Mesenteric fat pad (tissue), 1 donor: ENCODE measurements at places on chromosomes 4 and X.
A peak's percentile ranks its signal among the peaks of the same experiment; 100 is the strongest.

DNA sequence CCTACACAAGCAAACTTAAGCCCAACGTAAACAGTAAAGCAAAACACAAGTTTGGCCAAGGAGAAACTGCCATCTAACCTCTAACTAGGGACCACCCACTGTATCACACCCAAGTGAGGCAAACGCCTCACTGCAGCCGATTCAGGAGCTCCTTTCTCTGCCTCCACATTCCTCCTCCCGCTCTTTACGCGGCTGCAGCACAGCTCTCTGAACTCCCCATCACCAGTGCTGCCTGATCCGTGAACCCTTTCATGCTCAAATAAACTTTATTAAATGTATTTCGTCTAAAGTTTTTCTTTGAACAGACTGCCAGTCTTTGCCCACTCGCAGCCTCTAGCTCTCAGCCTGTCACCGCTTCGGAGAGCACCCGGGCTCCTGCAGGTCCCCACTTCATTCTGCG is 6.5 kb downstream of the PNMA6E start:
- no peak for DNase-seq

DNA sequence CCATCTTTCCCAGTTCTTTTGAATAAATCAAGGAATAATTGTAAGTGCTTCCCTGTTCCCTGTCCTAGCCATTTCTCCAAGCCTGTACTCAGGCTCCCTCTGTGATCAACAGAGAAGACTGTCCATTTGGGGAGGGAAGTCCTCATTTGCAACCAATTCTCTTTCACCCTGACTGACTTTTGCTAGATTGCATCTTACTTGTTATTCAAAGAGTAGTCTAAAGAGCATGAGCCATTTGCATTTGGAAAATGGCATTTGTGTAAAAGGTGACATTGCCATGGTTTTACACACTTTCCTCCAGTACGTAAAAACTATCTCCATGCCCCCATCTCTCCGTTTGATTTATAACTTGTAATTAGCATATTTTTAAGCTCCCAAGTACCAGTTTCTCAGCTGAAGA is 110.6 kb downstream of the MBNL3 start:
- no peak for DNase-seq

DNA sequence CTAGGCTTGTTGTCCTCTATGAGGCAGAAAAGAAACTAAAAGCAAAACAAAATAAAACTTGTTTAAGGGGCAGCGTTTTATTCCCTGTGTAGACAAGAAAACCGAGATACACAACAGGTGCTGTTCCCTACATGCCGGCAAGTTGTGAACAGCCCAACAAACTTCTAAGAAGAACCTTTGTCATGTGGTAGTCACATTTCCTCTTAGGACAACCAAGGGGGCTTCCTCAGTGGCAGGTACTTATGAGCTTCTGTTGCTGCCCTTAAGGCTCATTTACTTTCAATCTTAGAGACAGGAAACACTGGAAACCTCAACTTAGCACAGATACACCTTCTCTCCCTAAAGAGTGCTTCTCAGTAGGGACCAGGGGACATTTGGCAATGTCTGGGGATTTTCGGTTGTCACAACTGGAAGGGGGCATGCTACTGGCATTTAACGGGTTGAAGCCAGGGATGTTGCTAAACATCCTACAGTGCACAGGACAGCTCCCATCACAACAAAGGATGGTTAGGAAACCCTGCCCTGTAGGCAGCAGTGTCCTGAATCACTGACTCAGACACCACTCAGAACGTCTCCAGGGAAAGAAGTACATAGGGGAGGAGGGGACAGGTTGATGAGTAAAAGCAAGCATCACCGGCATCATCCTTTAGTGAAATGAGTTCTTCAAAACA is 111.0 kb downstream of the ASB9 start:
- DNase-seq = no peak

DNA sequence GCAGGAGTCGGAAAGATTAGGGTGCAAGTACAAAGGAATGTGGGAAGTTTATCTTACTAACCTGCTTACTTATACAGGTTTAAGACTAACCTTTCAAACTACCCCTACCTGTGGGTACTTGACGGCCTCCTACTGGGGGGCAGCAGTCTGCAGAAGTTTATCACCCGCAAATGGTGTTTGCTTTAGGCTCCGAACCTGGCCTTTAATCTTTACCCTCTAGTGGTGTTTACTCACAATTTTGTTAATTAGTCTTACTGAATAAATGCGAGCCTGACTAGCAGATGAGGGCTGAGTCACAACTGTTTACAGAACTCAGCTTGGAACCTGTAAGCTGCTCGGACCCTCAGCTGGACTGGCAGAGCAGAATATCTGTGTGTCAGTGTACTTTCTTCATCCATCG is 204.2 kb upstream of the GPRIN3 start:
- no peak for DNase-seq

GRCh38 chr4:136748773-136749172 is 783.5 kb downstream of the PCDH18 start:
- DNase-seq = no peak

GRCh38 chr4:106694232-106694631 is 325.7 kb upstream of the GIMD1 start:
- no peak for DNase-seq

GRCh38 chrX:69025802-69026301 is 139.4 kb downstream of the PJA1 start:
- no peak for DNase-seq

DNA sequence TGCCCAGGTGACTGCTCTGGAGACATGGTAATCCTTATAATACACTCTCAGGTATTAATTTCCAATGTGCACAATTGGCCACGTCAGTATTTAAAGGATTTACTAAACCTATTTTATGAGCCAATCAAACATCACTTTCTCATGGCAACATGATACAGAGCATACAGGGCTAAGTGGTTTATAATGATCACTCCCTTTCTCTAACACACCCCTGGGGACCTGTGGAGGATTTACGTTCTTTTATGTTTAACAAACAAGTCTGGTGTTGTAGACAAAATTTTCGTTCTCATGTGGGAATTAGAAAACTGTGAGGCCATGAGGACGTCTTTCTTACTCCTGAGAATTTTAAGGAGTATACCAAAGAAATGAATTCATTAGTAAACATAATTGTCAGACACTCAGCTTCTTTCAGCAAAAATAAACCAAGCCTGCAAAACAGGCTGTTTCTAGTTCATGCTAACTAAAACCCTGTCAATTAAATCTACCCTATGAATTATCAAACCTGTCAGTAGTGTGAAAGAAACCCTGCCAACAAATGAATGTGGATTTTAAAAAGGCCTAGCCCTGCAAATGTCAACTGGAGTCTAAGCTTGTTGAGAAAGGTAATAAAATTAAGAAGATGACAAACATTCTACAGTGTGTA is 155.8 kb downstream of the PDGFC start:
- DNase-seq = no peak

GRCh38 chrX:119989905-119990555 is 46.5 kb upstream of the NKAP start:
- DNase-seq = no peak

DNA sequence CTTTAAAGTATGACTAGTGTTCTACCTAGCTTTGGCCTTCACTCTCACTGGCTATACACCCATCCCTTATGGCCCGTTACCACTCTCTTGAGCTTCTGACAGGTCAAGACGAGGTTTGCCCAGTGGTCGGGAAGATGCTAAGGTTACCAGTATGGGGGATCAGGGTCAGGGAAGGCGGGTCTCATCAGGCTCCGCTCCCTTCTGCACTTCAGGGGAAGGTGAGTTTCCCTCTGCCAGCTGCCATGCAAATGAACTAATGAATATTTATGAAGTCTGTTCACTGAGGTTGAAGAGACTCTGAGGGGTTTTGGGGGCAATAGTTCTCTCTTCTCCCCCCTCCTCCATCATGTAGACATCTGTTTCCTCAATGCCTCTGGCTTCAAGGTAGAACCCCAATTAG is 6.6 kb downstream of the EFNB1 start:
- peak; percentile 18 for DNase-seq

DNA sequence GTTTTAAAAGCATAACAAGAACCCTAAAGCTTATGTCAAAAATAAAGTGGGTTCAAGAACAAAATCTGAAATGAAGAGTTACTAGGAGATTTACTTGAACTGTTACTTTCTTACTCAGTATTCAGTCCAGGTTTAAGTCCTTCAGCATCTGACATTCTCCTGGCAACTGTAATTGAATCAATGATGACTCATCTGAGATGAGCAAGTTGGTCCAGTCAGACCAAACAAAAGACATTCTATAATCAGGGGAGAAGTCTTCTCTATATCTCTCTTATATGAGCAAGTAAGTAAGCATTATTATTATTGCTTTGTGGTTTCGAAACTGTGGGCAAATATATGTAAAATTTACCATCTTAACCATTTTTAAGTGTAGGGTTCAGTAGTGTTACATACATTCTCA is 34.6 kb downstream of the MAP9 start:
- DNase-seq = no peak

- no peak for DNase-seq
These were observed 75.1 kb downstream of the CHST7 start for GRCh38 chrX:46648660-46649059.

DNA sequence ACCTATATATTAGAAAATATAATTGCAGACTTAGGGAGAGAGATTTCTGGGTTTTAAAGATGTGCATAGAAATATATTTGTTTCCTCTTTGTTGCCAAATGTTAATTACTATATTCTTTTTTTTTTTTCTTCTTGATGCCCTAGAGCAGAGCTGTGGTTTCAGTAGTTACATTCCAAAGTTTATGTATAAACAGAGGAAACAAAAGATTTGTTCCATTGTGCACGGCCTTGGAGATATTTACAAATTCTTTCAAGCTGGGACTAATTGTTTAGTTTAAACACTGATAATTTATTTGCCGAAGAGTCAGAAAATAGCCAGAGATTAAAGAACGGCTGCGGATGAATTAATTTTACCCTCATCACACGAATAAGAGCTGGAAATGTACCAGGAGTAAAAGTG is 85.1 kb downstream of the USP46 start:
- no peak for DNase-seq

GRCh38 chrX:110600745-110601310 is 194.8 kb downstream of the CHRDL1 start:
- no peak for DNase-seq

DNA sequence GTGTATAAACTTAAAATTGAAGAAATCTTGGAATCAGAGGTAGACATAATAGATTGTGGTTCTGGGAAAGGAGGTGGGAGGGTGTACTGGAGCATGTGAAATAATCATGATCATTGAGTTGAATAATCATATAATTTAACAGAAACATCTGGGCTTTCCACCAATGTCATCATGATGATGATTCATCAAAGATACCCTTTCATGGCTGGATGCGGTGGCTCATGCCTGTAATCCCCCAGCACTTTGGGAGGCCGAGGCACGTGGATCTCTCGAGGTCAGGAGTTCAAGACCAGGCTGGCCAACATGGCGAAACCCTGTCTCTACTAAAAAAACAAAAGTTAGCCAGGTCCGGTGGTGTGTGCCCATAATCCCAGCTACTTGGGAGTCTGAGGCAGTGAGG is 6.7 kb upstream of the RUFY3 start:
- no peak for DNase-seq

GRCh38 chr4:5575941-5576340 is 132.4 kb downstream of the EVC2 start:
- DNase-seq = no peak

- DNase-seq = no peak
These were observed 18.3 kb upstream of the PI4K2B start for GRCh38 chr4:25215511-25215910.

DNA sequence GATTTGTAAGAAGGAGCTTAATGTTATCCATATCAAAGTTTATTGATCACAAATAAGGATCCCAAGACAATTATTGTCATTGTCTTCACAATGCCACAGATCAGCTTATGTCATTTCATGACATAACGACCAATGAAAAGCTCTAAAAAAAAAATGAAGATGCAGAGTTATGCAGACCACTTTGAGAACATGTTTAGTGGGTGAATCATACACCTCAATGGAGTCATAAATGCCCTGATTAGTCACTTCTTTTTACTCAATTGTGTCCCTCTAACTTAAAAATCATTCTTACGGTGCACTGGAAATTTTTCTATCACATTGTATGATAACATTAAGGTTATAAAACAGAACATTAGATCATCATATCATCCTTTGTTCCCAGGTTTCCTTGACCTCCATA is 87.6 kb upstream of the GABRG1 start:
- no peak for DNase-seq

DNA sequence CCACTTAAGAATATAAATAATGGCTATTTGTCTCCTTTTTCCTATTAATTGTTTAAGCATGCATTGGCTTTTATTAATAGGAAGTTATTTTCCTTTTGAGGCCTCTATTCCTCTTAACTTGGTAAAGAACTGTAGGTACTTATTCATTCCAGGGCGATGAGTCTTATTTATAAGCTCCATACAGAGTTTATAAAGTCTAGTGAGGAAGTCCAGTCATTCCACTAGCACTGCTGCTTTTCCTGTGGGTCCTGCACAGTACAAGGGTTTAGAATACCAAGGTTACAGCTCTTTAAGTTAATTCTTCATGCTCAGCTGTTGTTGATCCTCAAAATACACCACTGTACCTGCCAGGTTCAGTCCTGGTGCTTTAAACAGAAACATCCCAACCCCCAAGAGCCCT is 28.5 kb upstream of the WNK3 start:
- no peak for DNase-seq

DNA sequence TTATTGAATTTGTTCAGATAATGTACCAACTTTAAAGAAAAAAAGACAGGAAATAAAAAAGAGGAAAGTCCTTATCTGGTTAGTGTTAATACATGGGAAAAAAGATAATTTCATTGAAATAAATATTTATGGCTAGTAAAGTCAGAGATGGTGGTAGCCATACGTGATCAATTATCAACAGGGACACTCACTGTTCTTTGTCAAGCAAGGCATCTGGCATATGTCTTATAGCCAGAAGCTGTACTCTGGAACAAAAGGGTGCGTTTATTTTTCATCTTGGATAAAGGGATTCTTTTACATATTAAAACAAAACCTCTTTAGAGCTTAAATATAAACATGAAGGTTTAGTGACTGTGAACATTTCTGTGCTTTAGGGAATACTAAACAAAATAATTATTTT is 26.7 kb downstream of the HDX start:
- DNase-seq = no peak

DNA sequence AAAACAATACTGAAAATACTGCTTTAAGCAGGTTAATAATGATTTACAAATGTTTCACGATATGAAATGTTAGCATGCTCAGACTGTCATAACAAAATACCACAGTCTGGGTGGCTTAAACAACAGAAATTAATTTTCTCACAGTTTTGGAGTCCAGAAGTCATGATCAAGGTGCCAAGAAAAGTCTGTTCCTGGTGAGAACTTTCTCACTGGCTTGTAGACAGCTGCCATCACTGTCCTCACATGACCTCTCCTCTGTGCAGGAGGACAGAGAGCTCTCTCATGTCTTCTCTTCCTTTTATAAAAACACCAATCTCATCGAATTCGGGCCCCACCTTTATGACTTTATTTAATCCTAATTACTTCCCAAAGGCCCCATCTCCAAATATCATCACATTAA is 426.7 kb downstream of the KLHL13 start:
- no peak for DNase-seq

GRCh38 chr4:53366301-53366716 is 448 bp upstream of the SCFD2 start:
- no peak for DNase-seq

GRCh38 chr4:53997898-53998297 is 66.5 kb downstream of the CHIC2 start:
- no peak for DNase-seq
